ENCODE measurements at places on chromosomes 6 and 20. TPM values are rescaled to one million over a fixed set of nuclear protein-coding genes. Genes with fewer than 3 reads are reported as not detected.

Gene TOX2
- 0.47 TPM for total RNA-seq

Gene SUMO4
- total RNA-seq: 0.32 TPM

GRCh38 chr20:5654557-5654956 is 95.6 kb upstream of the SHLD1 start:
- no peak for DNase-seq

DNA sequence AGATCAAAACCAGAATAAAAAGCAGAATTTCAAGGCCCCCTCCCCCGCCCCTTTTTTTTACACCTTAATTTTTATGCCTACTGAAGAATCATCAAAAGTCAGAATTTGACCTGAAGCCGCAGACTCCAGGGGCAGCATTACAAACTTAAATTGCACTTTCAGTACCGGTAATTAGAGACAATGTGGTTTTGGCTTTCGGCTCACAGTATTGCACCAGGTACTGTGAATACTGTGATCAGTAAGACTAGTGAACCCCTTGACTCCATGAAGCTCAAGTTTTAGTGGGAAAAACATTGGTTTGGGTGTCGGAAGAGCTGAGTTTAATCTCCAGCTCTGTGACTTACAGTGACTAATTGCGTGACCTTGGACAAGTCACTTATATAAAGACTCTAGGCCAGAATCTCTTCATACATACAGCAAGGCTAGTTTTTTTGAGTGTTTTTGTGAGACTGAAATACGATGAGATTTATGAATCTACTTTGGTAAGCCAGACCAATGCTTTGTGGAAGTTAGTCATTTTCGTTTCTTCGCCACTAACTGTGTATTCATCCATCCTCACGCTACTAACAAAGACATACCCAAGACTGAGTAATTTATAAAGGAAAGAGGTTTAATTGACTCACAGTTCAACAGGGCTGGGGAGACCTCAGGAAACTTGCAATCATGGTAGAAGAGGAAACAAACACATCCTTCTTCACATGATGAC is 114.7 kb downstream of the SASH1 start:
- no peak for DNase-seq

GRCh38 chr6:158332237-158332636 is 20.0 kb downstream of the TULP4 start:
- no peak for DNase-seq

DNA sequence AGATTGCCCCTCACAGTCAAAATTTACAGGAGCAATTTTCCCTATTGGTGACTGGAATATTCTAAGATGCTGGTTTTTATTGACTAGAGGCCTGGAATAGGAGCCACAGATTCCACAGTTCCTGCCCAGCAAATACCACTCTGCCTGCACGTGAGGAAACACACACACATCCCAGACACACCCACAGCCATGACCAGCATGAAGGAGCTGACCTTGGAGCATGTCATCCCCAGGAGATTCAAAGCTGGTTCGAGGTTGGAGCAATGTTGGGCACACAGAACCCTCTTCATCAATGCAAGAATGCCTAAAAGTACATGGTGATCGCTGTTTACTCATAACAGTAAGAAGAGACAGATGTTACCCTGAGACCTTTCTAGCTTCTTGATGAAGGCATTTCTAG is 244.6 kb upstream of the FOXQ1 start:
- no peak for DNase-seq

Data from left ventricle myocardium superior (tissue), 1 donor.